ENCODE measurements at places on chromosomes 1 and 21. TPM values are rescaled to one million over a fixed set of nuclear protein-coding genes. Genes with fewer than 3 reads are reported as not detected.
A peak's percentile ranks its signal among the peaks of the same experiment; 100 is the strongest.

DNA sequence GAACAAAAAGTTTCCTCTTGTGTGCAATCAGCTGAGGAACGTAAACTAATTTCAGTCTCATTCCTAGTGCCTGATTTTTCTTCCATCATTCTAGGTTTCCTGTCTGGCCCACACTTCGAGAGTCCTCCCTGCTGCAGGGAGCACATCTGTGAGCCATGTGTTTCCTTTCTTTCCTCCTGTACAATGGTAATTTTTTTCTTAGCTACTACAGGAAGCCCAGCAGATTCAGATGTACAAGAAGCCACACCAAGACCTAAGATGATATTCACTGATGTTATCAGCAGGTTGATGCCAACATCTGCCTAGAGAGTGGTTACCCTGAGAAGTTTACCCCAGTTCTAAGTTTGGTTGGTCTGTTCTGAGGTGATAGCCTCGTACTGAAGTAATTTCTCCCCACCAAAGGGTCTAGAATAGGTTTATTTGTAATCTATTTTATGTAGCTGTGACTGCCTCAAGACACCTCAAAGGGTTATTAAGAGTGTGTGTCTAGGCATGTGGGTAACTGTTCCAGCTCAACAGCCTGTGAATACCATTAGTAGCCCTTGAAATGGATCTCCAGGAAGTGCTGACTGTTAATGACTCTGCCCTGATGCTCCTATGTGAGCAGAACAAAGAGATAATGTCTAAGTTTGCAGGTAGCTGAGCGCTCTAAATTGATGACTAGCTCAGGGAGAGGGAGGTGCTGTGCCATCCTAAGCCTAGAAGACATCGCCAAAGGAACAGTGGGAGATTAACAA lies 31.7 kb upstream of the CLDN14 start:
- no peak for DNase-seq

- no peak for DNase-seq
Observed at GRCh38 chr1:173224949-173225348, 17.8 kb upstream of the TNFSF4 start.

- DNase-seq: no peak
Observed at GRCh38 chr1:153353226-153353947, 4.3 kb upstream of the S100A9 start.

GRCh38 chr21:41555057-41555456 lies 47.1 kb upstream of the TMPRSS2 start:
- no peak for DNase-seq

GRCh38 chr1:81155131-81155530 lies 645.6 kb upstream of the ADGRL2 start:
- no peak for DNase-seq

DNA sequence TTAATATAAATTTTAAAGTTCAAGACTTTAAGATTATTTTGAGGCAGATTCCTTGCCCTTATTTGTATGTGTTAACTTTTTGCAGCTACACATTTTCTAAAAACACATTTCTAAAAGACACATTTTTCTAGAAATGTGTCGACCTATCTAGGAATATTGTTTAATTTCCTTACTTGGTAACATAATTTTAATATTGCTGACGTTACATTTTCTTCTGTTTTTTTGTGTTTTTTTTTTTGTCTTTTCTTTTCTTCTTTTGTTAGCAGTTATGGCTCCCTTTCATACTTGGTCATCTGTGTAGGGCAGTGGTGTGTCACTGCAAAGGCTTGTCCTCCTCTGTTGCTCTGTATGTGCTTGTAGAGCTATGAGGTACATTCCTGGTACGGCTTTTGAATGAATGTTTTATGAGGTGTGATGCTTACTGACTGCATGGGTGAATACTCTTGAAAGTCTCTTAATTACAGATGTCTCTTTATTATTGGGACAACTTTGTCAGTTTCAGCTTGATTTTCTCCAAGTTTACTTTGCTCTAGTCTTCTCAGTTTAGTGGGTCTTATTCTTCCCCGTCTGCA lies 30.1 kb downstream of the LRRC8D start:
- no peak for DNase-seq

DNA sequence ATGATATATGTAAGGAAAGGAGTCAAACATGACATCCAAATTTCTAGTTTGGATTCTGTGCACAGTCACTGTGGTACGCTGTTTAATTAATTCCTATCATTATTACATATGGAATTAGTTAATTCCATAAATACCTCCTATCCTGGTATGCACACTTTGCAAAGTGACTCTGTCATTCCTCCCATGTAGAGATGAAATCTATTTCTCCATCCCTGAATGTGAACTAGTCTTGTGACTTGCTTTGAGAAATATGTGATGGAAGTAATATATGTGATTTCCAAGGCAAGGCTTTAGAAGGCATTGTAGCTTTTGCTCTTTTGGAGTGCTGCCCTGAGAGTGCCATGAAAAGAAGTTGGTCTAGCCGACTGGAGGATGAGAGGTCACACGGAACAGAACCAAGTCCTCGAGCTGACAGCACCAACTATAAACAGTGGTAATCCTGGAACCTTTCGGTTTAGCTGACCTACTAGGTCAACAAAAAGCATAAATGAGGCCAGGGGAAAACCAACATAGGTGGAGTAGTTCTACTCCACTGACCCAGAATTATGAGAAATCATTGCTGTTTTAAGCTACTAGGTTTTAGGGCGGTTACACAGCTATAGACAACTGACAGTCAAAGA lies 1.5 kb downstream of the SELENOF start:
- no peak for DNase-seq

DNA sequence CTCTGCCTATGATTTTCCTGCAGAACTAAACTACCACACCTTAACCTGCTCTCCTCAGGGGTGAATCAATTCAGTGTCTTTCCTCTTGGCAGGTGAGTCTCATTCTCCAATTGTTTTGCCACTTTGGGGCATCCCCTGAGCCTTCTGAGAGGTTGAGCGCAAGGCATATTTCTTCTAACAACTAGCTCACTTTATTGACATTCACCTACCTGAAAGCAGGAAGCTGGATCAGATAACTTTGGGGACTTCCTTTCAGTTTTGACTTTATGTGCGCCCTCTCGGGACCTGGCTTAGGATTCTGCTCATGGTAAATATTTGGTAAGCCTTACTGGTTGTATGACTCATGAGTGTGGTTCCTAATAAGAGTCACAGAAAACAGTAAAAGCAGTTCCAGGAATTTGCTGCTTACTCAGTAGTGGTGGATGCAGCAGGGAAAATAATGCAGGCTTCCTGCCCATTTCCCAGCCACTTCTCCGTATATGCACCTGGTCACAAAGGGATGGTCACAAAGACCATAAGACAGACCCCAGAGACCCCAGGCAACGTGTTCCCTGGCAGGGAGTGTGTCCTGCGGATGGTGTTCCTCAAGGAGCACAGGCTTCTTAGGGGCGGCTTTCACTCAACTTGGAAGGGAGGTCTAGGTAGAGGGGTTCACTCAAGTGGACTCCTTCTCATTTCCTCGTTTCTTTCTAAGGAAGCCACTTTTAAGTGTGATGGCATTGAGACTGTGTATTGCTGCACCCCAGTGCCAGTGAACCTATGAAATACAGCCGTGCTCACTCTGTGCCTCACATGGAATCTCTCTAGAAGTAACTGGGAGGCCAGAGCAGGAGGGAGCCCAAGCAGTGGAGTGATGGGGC lies 22.0 kb upstream of the BATF3 start:
- no peak for DNase-seq

DNA sequence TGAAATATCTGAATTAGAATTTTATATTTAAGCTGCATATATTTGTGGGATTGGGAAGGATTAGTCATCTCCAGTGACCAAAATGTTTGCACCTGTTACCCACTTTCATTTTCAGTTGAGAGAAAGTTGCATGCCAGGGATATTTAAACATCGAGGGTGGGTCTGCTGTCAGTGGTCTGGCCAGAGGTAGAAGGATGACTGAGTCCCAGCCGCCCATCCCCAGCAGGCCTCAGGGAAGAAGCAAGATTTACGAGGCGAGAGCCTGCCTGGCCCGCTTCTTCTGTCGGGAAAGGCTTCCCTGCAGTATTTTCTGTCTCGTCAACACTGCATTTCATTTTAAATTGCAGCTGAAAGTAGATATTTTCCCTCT lies 1.4 kb upstream of the MAN1C1 start:
- no peak for DNase-seq

GRCh38 chr21:41229509-41230248 lies 61.7 kb downstream of the BACE2 start:
- DNase-seq: no peak

- no peak for DNase-seq
Observed at GRCh38 chr1:194731025-194731424, 1544.6 kb upstream of the B3GALT2 start.

GRCh38 chr1:234725177-234726132 lies 115.5 kb upstream of the IRF2BP2 start:
- peak; percentile 71 for DNase-seq

DNA sequence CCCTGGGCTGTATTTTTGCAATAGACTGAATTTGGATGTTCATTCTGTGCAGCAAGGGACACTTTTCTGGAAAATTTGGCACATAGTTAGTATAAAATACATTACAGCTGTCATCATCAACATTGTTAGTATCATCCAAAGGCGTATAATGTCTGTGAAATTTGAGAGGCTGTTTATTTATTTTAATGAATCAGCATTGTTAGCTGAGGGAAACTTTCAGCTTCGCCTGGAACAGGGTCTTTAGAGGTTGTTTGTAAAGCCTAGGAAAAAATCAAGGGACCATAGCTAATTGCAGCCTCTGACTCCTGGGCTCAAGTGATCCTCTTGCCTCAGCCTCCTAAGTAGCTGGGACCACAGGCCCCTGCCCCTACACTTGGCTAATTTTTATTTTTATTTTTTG lies 106.8 kb upstream of the USP24 start:
- DNase-seq: no peak

DNA sequence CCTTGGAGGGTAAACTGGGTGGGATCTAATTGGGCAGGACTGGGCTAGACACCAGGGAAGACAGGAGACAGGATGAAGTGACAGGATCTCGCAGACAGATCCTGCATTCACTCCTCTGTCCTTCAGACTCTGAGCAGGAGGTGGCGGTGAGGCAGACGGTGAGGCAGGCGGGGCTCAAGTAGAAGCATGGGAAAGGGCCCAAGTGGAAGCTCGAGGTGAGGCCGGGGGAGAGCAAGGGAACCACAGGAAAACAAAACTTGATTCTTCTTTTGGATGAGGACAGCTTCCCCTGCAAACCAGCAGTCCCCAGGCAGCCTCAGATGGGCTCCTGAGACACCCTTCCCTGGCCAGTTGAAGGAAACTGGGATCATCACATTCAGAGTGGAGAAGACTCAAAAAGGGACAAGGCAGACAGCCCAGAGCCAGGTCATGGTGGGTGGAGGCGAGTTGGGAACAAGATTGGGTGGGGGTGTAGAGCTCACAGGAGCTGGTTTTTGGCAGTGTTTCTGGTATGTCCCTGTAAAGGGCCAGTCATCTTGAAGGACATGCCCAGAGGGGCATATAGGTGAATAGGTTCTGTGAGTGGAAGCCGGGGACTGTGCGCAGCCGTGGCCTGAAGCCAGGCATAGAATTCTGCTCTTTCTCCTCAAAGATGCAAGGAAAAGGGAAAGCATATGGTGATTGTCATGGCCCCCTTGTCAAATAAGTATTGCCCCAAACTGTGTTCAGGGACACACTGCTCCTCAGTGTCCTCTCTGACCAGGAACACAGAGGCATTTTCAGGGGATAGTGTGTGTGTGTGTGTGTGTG lies 18.0 kb downstream of the INKA2 start:
- no peak for DNase-seq

The KRTAP19-5 gene
- not detected for total RNA-seq

The ANKRD45 gene
- total RNA-seq: 0.26 TPM
